ENCODE measurements at places on chromosomes 7 and 10. TPM values are rescaled to one million over a fixed set of nuclear protein-coding genes. Genes with fewer than 3 reads are reported as not detected.

GRCh38 chr7:33700001-33700899 lies 205.1 kb upstream of the BMPER start:
- no peak overlapping the region for H3K27ac ChIP-seq
- no peak overlapping the region for H3K4me3 ChIP-seq
- H3K36me3 ChIP-seq: no peaks in the 10 kb centered on the region
- no peak for DNase-seq
- no peaks in the 10 kb centered on the region for H3K4me1 ChIP-seq

DNA sequence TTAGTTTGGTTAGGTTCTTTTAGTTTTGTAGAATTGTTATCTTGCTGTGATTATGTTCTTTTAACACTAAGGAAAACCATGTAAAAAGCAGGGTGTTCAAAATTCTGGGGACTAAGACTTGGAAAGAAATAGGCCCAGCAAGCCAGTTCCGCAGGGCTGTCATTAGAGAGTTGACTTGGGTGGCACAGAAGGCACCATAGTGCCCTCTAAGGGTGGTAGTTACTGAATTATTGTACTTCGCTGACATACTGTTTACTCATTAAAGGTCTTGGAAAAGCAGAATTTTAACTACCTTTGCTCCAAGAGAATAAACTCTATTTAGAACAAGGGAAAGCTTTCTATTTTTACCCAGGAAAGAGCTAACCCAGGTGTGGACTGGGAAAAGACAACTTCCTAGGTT lies 86.5 kb downstream of the OTUD1 start:
- no peak overlapping the region for H3K27ac ChIP-seq
- H3K36me3 ChIP-seq: no peaks in the 10 kb centered on the region
- peaks cover 14% of the 10 kb centered on the region for H3K4me1 ChIP-seq
- H3K4me3 ChIP-seq: no peak overlapping the region
- DNase-seq: no peak

DNA sequence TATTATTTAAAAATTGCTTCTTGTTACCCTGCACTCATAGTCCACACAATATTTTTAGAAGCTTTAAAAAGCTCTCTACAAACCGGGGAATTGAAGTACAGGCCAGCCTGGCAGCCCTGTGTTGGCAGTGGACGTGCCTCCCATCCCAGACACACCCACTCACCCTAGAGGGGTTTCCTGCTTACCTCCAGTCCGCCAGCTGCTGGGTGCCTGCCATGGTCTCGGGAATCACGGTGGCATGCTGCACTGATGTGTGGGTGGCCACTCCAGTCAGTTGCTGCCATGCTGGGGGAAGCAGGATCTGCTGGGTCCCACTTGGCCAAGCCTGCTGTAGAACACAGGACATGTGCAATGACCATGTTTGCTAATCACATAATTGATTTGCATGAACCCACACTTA lies 80.4 kb downstream of the CLEC2L start:
- H3K4me1 ChIP-seq: no peaks in the 10 kb centered on the region
- peaks cover 74% of the 10 kb centered on the region for H3K36me3 ChIP-seq
- no peak overlapping the region for H3K4me3 ChIP-seq
- no peak for DNase-seq
- no peak overlapping the region for H3K27ac ChIP-seq
- no peaks in the 10 kb centered on the region for H3K27me3 ChIP-seq

GRCh38 chr10:49040601-49041000 lies 74.7 kb downstream of the VSTM4 start:
- H3K4me3 ChIP-seq: no peak overlapping the region
- H3K36me3 ChIP-seq: no peaks in the 10 kb centered on the region
- H3K27me3 ChIP-seq: no peaks in the 10 kb centered on the region
- DNase-seq: no peak
- H3K4me1 ChIP-seq: no peaks in the 10 kb centered on the region
- no peak overlapping the region for H3K27ac ChIP-seq

DNA sequence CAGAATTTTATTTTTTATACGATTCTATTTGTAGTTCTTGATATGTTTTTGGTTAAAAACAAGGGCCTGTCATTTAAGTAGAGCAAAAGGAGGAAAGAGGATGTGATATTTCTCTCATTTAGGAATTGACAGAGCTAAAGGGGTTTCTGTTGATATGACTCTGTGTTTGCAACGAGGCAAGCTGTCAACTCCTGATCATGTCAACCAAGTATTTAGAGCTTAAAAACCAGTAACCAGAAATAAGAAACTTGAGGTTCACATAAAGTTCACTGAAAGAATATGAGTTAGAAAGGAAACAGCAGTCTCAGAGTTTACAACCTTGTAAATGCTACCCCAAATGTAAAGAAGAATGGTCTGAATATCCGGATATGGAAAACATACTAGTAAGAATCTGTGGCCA lies 434.2 kb downstream of the PARD3 start:
- H3K4me1 ChIP-seq: no peaks in the 10 kb centered on the region
- no peaks in the 10 kb centered on the region for H3K36me3 ChIP-seq

GRCh38 chr10:8051109-8051821 lies 3.2 kb upstream of the GATA3 start:
- peaks cover 45% of the 10 kb centered on the region for H3K4me1 ChIP-seq
- no peak overlapping the region for H3K27ac ChIP-seq
- no peaks in the 10 kb centered on the region for H3K36me3 ChIP-seq
- peaks cover 97% of the 10 kb centered on the region for H3K27me3 ChIP-seq
- no peak for DNase-seq

DNA sequence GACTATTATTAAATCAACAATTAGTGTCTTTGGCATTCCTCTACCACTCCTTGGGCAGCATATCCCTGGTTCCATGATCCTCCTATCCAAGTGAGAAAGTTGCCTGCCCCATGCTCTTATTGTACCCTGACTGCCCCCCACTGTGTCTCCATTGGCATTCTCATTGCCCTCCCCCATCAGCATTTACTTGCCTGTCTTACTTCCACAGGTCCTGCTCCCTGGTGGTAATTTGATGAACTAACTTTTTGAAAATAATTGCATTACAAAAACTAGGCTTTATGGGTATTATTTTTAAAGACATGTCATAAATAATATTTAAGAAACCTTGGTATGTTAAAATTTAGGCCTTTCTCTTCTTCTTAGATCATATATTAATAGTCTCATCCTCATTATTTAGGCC lies 346.4 kb downstream of the PCLO start:
- DNase-seq: no peak
- no peak overlapping the region for H3K27ac ChIP-seq
- H3K4me1 ChIP-seq: no peaks in the 10 kb centered on the region
- no peaks in the 10 kb centered on the region for H3K27me3 ChIP-seq
- H3K36me3 ChIP-seq: no peaks in the 10 kb centered on the region
- H3K4me3 ChIP-seq: no peak overlapping the region

DNA sequence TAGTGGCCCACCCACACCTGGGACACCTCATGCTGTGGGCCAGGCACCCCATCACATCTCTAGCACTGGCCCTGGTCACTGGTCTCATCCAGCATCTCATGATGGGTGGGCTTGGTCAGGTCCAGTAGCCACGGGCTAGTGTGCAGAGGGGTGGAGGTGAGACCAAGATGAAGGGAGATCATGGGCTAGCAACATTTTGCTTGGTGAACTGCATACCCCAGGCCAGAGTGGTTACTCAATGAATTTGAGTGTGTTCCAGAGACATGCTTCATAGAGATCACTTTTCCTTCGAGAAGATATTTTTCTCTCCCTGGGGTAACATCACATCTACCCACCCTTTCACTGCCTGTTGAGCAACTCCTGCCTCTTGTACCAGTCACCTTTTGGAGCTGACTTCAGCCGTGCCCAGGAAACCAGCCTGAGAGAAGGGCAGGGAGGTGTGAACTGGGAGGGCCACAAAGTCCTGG lies 44.2 kb downstream of the MINDY4 start:
- DNase-seq: no peak
- H3K4me3 ChIP-seq: no peak overlapping the region
- H3K27me3 ChIP-seq: no peaks in the 10 kb centered on the region
- no peaks in the 10 kb centered on the region for H3K36me3 ChIP-seq

DNA sequence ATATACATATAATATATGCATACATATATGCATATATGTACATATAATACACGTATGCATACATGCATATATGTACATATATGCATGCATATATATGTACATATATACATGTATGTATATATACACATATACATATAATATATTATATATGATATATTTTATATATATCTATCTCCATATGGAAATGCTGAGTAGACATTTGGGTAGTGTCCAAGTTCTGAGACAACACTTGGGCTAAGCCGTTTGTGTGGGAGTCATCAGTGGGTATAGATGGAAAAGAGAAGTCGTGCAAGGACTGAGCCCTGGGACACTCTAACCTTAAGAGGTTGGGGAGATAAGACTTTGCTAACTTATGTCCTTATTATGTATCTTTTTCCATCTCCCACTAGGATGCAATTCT lies 165.2 kb upstream of the PODXL start:
- no peak overlapping the region for H3K27ac ChIP-seq
- no peaks in the 10 kb centered on the region for H3K4me1 ChIP-seq
- H3K27me3 ChIP-seq: no peaks in the 10 kb centered on the region
- no peaks in the 10 kb centered on the region for H3K36me3 ChIP-seq
- no peak for DNase-seq
- no peak overlapping the region for H3K4me3 ChIP-seq

GRCh38 chr7:25845464-25845863 lies 306.5 kb upstream of the NFE2L3 start:
- peaks cover 34% of the 10 kb centered on the region for H3K27me3 ChIP-seq
- no peak overlapping the region for H3K4me3 ChIP-seq
- no peak for DNase-seq
- no peaks in the 10 kb centered on the region for H3K36me3 ChIP-seq
- H3K4me1 ChIP-seq: no peaks in the 10 kb centered on the region

DNA sequence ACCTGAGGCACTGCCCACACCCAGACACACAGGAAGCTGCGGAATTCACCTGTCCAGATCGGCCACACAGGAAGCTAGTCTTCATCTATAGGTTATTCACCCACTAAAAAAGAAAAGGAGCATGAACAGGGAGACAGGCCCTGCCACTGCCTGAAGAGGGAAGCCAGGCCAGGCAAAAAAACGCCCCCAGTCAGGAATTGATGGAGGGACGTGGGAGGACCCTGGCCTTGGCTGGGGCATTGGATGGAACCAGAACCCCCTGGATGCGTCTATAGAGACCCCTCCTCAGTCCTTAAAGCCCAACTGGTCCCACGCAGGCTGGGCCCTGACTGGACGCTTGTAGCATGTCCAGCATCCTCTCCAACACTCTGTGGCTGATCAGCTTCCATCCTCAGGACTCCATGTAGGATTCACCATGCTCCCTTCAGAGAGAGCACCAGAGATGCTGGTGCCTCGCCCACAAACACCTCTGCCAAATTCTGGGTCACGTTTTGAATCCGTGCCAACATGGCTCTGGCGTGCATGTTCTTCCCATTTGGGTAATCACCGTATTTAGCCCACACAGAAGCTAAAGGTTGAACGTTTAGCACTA lies 259.3 kb upstream of the TCERG1L start:
- H3K4me1 ChIP-seq: no peaks in the 10 kb centered on the region
- H3K27ac ChIP-seq: no peak overlapping the region
- no peaks in the 10 kb centered on the region for H3K36me3 ChIP-seq
- DNase-seq: no peak

- no peaks in the 10 kb centered on the region for H3K27me3 ChIP-seq
- no peak for DNase-seq
- H3K27ac ChIP-seq: no peak overlapping the region
- no peaks in the 10 kb centered on the region for H3K4me1 ChIP-seq
- no peak overlapping the region for H3K4me3 ChIP-seq
- H3K36me3 ChIP-seq: peaks cover 4% of the 10 kb centered on the region
Observed at GRCh38 chr7:105799677-105800076, 76.7 kb downstream of the ATXN7L1 start.

DNA sequence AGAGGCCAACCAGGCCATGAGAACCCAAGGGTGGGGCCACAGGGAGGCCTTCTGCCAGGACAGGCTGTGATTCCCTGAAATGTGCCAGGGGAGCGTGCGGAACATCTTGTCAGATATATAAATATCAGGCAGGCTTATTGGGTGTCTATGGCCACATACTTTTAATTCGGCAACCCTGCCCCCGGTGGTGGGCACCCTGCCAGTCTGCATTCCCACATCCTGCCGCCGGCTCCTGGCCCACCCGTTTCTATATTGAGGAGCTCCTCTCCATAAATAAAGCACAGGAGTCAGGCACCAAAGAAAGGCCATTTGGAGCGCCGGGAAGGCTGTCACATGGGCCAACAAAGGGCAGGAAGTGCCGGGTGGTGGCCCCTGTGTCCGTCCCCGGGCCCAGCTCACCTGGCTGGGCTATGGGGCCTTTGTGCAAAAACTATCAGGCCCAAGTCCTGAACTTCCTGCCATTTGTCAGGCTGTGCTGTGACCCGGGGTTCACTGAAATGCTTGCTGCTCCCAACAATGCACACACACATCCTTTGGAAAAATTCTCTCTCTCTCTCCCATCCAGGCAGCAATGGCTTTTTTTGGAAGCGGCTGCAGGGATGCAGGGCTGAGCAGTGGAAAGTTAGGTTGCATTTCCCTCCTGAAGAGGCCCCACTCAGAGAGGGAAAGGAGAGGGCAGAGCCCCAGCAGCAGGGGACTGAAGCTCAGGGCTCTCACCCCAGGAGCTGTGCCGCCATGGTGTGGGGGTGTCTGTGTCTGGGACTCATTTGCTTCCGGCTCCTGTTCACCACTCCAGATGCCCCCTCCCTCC lies 25.0 kb upstream of the PODXL start:
- H3K4me1 ChIP-seq: no peaks in the 10 kb centered on the region
- no peaks in the 10 kb centered on the region for H3K27me3 ChIP-seq
- no peak for DNase-seq
- H3K36me3 ChIP-seq: no peaks in the 10 kb centered on the region

- H3K4me3 ChIP-seq: no peak overlapping the region
- peaks cover 5% of the 10 kb centered on the region for H3K27me3 ChIP-seq
- no peak for DNase-seq
- H3K4me1 ChIP-seq: no peaks in the 10 kb centered on the region
- H3K27ac ChIP-seq: no peak overlapping the region
Observed at GRCh38 chr10:97169911-97170693, 15.7 kb downstream of the SLIT1 start.

DNA sequence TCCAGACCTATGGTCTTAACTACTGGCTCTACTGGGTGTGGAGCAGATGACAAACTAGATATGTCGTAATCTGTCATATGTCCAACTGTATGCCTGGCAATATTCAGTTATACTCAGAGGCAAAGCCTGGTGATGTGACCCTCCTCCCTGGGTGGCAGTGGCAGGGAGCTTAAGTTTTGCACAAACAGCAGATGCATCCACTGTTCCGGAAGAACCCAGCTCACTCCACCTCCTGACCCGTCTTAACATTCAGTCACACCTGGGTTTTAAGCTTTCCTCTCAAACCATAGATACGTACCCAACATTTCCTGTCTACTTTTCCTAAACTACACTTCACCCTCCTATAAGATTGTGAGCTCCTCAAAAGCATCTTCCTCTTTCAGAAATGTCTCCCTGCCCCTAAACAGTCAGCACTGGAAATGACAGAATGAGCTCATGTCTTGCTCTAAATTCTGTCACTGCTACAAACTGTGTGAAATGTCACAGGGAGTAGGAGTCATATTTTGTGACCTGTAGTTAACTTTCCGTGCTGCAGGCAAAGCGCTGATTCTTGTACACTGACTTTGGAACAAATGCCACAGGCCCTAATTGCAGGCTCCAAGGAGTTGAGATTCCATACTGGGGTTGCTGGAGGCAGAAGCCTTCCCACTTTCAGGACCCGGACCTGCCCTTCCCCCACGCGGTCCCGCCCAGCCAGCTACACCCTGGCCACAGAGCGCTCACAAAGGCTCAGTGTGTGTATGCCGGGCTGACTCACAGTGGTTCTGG lies 23.9 kb downstream of the SCD start:
- H3K36me3 ChIP-seq: no peaks in the 10 kb centered on the region
- peak overlapping the region; percentile 84 for H3K27ac ChIP-seq
- peaks cover 46% of the 10 kb centered on the region for H3K4me1 ChIP-seq

The CYP2C19 gene
- polyA plus RNA-seq: not detected

The ADCY1 gene
- polyA plus RNA-seq: not detected

The PTN gene
- not detected for polyA plus RNA-seq

The CALN1 gene
- not detected for polyA plus RNA-seq

The SPDYE2 gene
- polyA plus RNA-seq: not detected

The POT1 gene
- 10.4 TPM for polyA plus RNA-seq

The C10orf67 gene
- polyA plus RNA-seq: not detected
